PC-9 (cell line): ENCODE measurements at places on chromosomes 1 and 21. TPM values are rescaled to one million over a fixed set of nuclear protein-coding genes. Genes with fewer than 3 reads are reported as not detected.

DNA sequence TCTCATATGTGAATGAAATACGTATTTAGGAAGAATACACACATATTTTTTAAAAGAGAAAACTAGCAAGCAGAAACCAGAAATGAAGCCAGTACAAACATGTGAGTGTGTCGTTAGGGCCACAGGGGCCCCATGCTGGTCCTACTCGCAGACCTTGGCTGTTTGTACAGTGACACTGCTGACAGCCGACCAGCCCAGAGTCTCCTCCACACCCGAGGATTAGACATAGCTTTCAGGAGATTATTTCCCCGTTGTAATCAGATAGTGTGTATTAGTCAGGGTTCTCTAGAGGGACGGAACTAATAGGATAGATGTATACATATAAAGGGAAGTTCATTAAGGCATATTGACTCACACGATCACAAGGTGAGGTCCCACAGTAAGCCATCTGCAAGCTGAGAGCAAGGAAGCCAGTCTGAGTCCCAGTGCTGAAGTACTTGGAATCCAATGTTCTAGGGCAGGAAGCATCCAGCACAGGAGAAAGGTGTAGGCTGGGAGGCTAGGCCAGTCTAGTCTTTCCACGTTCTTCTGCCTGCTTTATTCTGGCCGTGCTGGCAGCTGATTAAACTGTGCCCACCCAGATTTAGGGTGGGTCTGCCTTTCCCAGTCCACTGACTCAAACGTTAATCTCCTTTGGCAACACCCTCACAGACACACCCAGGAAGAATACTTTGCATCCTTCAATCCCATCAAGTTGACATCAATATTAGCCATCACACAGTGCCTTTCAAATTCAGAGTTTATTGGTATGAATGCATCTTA lies 51.2 kb downstream of the DIP2A start:
- no peak for DNase-seq

DNA sequence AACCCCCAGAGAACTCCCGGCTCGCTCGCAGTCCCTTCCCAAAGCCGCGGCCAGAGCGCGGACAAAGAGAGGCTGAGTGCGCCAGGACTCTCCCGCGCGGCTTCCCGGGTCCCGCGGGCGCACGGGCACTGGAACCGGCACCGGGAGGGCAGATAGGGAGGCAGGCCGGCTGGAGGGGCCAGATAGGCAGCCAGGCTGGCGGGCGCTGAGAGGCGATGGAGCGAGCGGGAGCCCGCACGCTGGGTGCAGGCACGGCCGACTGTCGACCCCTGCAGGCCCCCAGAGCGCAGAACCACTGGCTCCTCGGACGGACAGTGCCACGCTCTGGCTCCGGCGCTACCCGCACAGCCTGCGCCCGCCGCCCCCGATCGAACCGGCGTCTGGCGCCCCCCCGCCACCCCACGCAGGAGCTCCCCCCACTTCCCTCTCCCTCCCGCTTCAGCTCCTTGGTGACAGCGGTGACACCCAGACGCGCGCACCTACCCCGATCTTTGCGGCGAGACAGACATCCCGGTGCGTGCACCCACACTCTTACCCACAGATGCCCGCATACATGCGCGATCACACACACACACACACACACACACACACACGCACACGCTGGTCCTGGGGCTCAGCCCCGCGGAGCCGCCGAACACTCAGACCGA lies 534 bp downstream of the SLC6A9 start:
- no peak for DNase-seq

GRCh38 chr21:29185172-29185571 lies 54.7 kb downstream of the MAP3K7CL start:
- DNase-seq = no peak

DNA sequence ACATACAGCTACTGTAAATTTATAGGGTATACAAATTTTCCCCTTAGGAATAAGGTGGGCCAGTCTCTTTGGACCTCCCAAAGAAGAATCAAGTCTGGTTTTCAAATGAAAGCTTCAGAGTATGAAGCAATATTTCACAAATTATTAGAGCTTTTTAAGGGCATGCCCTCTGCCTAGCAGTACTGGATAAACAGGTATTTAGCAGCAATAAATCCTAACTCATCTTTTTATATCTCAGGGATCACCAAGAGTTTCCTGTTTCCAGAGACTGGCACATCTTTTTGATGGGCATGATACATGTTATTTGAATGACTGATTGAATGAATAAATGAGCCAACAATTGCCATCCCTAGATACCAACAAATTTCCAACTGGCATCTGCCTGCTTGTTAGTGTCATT lies 190.4 kb downstream of the NRIP1 start:
- DNase-seq = no peak

DNA sequence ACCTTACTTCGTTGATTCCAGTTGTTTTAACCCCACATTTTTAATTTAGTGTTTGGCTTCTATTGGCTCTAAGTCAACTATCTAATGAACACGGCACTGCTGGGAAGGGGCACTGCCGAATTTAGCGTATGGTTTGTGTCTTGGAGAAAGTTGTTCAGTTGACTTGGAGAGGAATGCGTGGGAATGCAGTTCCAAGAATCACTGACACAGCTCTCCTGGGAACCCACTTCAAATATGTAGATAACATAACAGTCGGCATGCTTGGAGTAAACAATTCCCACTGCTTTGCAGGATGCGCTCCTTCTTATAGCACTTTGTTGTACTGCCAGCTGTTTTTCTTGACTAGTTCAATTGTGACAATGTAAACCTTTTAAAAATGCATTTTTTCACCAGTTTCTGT lies 104.3 kb downstream of the RYR2 start:
- no peak for DNase-seq

- DNase-seq = no peak
Measured at GRCh38 chr1:52695627-52696026, 2.5 kb downstream of the COA7 start.

CDK18 gene
- 35.3 and 36.2 TPM in 2 replicates for total RNA-seq
